Right atrium auricular region (tissue), 2 donors: ENCODE measurements at places on chromosomes 16 and 17. TPM values are rescaled to one million over a fixed set of nuclear protein-coding genes. Genes with fewer than 3 reads are reported as not detected.

- DNase-seq: no peak
These were observed 26.0 kb downstream of the COPZ2 start for GRCh38 chr17:48011405-48012150.

DNA sequence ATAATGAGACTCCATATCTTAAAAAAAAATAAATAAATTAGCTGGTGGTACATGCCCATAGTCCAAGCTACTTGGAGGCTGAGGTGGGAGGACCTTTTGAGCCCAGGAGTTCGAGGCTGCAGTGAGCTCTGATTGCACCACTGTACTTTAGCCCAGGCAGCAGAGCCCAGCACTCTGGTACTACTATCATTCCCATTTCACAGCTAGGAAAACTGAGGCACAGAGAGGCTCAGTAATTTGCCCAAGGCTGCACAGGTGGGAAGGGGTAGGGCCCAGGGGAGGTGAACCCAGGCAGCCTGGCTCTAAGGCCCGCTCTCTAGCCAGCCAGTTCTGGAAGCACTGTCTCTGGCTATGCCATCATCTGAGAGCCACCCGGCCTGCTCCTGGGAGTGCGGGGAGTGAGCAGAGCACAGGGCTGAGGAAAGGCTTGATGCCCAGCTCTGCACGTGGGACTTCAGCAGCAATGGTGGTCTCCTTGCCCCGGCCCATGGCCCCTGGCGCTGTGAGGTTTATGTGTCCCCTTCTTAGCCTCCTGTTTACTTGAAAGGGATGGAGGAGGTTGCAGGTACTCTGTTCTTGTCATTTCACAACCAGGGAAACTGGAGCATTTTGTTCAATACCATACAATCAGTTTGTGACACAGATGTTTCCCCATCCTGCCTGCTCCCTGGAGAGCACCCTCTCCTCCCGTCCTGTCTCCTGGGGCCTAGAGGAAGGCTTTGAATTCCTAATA, 222.3 kb downstream of the KATNIP start:
- no peak for DNase-seq

DNA sequence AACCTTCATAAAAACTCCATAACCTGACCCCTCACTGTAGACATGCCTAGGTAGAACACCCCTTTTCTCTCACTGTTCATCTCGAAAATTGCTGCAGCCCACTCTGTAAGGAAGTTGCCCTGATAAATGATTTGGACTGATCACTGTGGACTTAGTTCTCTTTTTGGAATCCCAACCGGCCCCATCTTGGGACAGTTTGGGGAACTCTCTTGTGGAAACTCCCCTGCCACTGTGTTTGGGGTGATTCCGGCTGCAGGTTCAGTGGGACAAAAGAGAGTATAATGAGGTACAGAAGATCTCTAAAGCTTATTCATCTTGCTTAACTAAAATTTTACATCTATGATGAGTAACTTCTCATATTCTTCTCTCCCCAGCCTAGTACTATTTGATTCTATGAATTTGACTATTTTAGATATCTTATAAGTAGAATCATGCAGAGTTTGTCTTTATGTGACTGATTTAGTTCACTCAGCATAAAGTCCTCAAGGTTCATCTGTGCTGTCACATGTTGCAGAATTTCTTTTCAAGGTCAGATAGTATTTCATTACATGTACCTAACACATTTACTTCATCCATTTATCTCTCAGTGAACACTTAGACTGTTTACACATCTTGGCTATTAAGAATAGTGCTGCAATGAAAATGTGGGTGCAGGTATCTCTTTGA, 84.9 kb downstream of the ABCA8 start:
- no peak for DNase-seq

- DNase-seq: no peak
These were observed 129.4 kb downstream of the TANGO6 start for GRCh38 chr16:68972720-68973119.

The CHMP1A gene
- 73.3 TPM for total RNA-seq
